CD8-positive, alpha-beta T cell (primary cell): ENCODE measurements at places on chromosomes 1 and 21. TPM values are rescaled to one million over a fixed set of nuclear protein-coding genes. Genes with fewer than 3 reads are reported as not detected.

Gene MX2
- 61.5 TPM for total RNA-seq

GRCh38 chr1:41535716-41536115, 51.2 kb upstream of the EDN2 start:
- DNase-seq = no peak

Gene COL16A1
- not detected for total RNA-seq

DNA sequence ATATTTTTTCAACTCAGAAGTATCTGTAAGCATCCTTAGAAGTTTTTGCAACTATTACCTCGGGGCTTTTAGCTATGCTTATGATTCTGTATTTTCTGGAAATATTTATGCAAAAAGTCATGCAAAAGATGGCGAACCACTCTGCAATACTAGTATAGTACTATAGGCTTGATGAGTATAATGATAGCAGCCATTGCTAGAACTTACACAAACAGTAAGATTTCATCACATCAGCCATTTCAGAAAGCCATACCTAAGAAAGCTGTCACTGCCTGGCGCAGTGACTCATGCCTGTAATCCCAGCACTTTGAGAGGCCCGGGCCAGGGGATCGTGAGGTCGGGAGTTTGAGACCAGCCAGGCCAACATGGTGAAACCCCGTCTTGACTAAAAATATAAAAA, 227.1 kb downstream of the LRRC7 start:
- no peak for DNase-seq

GRCh38 chr1:38991638-38992411, 749 bp downstream of the AKIRIN1 start:
- DNase-seq = no peak

Gene CCDC181
- total RNA-seq = not detected

Gene GCSAML
- total RNA-seq = not detected

GRCh38 chr1:201816309-201816854, 12.6 kb upstream of the IPO9 start:
- DNase-seq = no peak

Gene PADI1
- total RNA-seq = not detected

Gene GPX7
- 11.1 TPM for total RNA-seq

Gene SPAG17
- not detected for total RNA-seq
